T-cell (primary cell): ENCODE measurements at places on chromosomes 1 and 21. TPM values are rescaled to one million over a fixed set of nuclear protein-coding genes. Genes with fewer than 3 reads are reported as not detected.

VHLL gene
- 0.39 TPM for total RNA-seq

GRCh38 chr1:50978852-50979781 is 9.1 kb downstream of the CDKN2C start:
- DNase-seq, result peak; percentile 32

GRCh38 chr1:7343882-7344281 is 427.2 kb upstream of the VAMP3 start:
- DNase-seq, result no peak

- DNase-seq, result no peak
Measured at GRCh38 chr1:177567393-177567792, 396.6 kb downstream of the BRINP2 start.

KCNC4 gene
- 11.0 TPM for total RNA-seq

DNA sequence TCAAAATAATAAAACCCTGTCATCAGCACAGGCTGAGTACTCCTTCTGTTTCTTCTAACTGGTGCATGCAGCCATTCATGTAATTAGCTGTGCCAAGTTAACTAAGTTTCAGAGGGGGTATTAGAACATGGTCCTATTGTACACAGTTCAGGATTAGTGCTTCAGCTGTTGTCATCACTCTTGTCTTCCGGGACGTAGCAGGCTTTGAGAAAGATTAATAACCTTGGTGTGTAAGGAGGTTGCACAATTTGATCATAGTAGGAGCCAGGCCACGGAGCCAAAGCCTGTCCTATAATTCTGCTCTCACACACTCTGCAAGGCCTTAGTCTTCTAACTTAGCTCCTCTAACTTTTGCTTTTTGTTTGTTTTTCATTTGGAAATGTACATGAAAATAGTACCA is 44.7 kb downstream of the PTGFRN start:
- DNase-seq, result no peak

LRRC8B gene
- total RNA-seq, result 14.9 TPM

DNA sequence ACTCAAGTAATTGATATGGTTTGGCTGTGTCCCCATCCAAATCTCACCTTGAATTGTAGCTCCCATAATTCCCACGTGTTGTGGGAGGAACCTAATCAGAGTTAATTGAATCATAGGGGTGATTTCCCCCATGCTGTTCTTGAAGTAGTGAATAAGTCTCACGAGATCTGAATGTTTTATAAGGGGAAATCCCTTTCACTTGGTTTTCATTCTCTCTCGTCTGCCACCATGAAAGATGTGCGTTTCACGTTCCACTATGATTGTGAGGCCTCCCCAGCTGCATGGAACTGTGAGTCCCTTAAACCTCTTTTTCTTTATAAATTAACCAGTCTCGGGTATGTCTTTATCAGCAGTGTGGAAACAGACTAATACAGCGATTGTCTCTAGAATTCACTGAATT is 135.4 kb downstream of the BACH1 start:
- no peak for DNase-seq

TFF2 gene
- not detected for total RNA-seq

- DNase-seq, result no peak
Measured at GRCh38 chr1:36831186-36831810, 203.0 kb downstream of the GRIK3 start.

GRCh38 chr1:75719810-75720209 is 4.7 kb upstream of the ACADM start:
- DNase-seq, result no peak

RASSF5 gene
- total RNA-seq, result 204 TPM

- no peak for DNase-seq
Measured at GRCh38 chr21:46112725-46113215, 14.9 kb downstream of the COL6A2 start.

DNA sequence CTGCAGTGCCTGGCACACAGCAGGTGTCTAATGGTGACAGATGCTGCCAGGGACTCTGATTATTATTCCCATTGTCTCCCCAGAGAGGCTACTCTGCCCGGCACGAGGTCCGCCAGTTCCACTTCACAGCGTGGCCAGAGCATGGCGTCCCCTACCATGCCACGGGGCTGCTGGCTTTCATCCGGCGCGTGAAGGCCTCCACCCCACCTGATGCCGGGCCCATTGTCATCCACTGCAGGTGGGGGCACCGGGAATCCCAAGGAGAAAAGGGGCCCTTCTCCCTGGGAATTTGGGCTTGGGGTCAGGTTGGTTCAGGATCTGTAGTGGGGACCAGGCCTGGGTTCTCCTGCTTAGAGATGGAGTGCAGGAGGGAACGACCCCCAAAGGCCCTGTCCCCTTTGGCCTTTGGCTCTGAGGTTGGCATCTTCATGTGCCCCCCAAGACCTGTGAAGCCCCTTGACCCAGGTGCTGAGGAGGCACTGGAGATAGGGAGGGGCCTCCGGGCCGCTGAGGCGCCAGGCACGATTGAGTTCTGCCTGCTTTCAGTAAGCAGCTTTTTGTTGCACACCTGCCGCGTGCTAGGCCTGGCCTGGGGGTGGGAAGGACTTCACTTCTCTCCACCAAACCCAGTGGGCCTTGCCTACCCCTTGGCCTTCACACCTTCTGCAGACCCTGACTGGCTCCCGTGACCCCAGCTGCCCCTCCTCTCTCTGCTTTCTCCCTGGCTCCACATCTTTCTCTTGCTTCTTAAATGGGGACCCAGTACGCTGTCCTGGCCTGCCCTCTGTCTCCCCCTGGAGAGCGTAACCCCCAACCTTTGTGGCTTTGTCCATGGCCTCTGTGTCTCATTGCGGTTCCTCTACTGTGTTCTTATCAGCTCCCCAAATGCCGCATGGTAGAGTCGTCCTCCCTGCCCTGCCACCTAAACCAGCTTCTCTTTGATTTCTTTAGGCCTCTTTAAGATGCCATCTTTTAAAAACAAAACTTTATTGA is 76.4 kb downstream of the PTPRU start:
- DNase-seq, result no peak
